Upper lobe of right lung (tissue), 1 donor: ENCODE measurements at places on chromosomes 11 and 22.
A peak's percentile ranks its signal among the peaks of the same experiment; 100 is the strongest.

GRCh38 chr11:3010521-3011275 lies 18.6 kb upstream of the NAP1L4 start:
- DNase-seq, result no peak

- DNase-seq, result no peak
Observed at GRCh38 chr11:22536071-22536470, 89.6 kb downstream of the FANCF start.

GRCh38 chr11:21069909-21070308 lies 400.5 kb downstream of the NELL1 start:
- no peak for DNase-seq

GRCh38 chr22:24937114-24937513 lies 9.4 kb downstream of the LHFPL7 start:
- no peak for DNase-seq

- peak; percentile 94 for DNase-seq
Observed at GRCh38 chr22:29799217-29799680, 32.1 kb downstream of the UQCR10 start.
